ENCODE measurements at places on chromosomes 12 and 14.

- no peak for DNase-seq
These were observed 42.1 kb downstream of the GRIP1 start for GRCh38 chr12:66636771-66637170.

DNA sequence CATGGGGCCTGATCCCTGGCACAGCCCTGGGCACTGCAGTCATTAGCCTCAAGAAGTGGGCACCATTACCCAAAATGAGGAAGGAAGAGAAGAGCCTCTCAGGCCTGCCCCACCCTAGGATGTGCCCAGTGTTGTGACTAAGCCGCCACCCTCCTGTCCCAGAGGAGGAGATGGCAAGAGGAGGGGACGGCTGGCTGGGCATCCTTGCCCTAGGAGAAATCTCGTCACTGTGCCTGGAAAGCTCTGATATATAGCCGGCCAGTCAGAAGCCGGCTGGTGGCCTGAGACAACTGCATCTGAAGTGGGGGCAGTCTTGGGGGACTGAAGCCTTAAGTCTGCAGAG, 115.2 kb downstream of the LGMN start:
- no peak for DNase-seq

DNA sequence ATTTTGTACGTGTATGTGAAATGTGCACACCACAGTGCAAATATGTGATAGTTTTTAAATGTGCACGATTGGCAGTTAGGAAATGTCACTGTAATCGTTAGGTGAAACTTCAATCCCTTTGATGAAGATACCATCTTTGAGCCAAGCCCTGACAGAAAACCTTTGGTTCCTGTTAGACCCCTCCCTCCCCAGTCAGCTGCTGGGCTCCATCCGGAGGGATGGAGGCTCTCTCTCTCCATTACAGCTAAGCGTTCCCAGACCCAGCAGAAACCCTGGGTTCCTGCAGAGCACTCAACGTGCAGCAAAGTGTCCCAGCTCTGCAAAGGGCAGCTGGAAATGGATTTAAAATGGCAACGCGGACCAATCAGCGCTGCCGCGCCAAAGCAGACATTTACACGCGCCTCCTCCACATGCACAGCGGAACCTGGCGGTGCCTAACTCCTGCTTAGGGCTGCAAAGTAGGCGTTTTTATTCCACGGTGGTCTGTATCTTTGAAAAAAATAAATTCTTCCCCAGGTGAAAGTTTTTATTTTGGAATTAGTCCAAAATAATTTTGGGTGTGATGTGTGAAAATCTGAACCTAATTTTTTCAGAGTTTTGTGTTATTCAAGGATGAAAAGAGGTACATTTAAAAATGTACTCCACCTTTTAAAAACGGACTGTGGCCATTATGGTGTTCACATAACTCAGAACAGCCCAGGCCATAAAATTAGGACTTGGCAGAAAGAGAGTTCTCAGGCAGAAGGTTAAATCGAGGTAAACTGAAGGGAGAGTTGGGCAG, 1.4 kb upstream of the HMGA2 start:
- no peak for DNase-seq

DNA sequence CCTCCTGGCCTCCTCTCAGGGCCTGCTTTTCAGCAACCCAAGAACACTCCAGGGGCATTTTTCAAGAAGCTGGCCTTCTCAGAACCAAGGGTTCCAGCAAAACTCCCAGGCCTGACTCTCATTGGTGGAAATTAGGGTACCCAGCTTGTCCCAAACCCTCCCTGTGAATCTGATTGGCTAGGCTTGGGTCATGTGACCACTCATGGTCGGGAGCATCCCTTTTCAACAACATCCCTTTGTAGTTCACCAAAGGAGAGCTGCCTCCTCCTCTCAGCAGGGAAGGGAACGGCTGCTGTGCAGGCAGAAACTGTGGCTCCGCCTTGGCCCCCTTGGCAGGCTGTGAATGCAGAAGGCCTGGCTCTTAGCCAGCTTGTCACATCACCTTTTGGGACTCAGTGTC, 94.5 kb downstream of the AACS start:
- DNase-seq, result no peak
